ENCODE measurements at places on chromosomes 5 and 9.

GRCh38 chr5:78399116-78399515 is 38.7 kb downstream of the SCAMP1 start:
- peak; percentile 73 for DNase-seq

- DNase-seq: peak; percentile 6
Measured at GRCh38 chr5:19241690-19242089, 746.3 kb downstream of the CDH18 start.

GRCh38 chr9:115775659-115776058 is 377.9 kb upstream of the PAPPA start:
- peak; percentile 34 for DNase-seq

- no peak for DNase-seq
Measured at GRCh38 chr9:135335691-135336181, 143.8 kb upstream of the PPP1R26 start.

DNA sequence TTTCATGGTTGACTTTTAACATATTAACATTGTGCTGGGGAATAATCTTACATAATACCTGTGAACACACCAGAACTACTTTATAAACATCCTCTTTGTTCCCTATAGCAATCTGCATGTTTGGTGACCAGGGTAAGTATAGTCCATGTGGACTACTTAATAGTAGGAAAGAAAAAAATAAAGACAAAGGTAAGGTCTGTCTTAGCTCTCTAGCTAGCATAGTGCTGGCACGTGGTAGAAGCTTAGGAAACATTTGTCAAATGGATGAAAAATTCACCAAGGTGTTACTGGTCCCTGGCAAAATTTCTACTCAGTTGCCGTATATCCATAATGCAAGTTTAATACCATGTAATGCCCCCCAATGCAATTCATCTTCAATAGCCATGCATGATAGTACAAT is 78.6 kb upstream of the ABCA1 start:
- DNase-seq: no peak

GRCh38 chr5:168274406-168274805 is 17.0 kb upstream of the WWC1 start:
- peak; percentile 37 for DNase-seq

- DNase-seq: peak; percentile 62
Measured at GRCh38 chr9:38144421-38144820, 75.4 kb upstream of the SHB start.

DNA sequence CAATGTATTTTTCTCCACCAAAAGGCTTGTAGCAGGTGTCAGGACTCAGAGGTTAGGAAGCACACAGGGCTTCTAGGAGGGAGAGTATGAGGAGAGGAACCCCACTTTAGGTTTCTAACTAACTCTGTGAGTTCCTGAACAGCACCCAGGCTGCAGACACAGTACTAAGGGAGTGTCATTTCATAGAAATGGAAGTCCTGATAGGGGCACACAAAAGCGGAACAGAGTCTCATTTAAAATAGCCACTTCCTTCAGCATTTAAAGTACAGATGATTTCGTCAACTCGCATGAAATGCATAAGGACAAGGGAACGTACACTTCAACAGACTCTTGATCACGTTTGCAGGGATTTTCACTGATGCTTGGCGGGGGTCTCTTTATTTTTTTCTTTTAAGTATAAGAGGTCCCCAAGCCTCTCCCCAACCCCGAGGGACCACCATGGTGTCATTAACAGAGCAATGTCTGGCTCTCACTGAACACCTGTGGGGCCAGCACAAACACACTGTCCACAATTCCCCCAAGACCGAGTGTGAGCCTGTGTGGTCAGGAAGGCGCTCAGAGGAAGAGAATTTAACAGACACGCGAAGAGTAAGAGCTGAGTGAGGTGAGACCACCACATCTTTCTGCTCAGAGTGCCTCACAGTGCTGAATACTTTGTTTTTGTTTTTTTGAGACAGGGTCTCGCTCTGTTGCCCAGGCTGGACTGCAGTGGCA is 82.3 kb downstream of the SECISBP2 start:
- DNase-seq: no peak

DNA sequence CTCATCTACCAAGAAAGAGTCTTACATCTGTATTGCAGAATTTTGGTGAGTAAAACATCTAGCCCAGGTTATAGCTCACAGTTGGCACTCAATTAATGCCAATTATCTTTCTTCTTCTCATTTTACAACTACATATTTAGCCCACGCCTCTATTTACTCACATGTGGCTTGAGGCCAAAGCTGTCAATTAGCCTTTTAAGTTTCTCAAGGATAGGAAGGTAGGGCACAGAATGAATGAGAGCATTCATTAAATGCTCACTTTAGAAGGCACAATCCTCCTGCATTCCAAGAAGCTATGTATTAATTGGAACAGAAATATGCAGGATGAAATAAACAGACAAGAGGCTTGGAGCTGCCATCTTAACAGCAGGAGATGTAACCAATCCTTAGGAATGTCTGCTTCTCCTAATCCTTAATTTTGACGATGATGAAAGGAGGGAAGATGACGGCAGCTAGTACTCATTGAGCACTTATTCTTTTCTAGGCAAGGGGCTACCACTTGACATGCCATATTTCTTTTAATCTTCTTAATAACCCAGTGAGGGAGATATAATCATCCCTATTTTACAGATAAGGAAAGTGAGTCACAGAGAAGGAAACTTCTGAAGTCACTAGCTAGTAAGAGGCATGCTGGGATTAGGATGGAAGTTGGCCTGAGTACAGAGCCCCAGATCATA is 30.8 kb upstream of the PANK3 start:
- no peak for DNase-seq

- DNase-seq: no peak
Measured at GRCh38 chr5:177095088-177095669, 8.5 kb downstream of the FGFR4 start.

DNA sequence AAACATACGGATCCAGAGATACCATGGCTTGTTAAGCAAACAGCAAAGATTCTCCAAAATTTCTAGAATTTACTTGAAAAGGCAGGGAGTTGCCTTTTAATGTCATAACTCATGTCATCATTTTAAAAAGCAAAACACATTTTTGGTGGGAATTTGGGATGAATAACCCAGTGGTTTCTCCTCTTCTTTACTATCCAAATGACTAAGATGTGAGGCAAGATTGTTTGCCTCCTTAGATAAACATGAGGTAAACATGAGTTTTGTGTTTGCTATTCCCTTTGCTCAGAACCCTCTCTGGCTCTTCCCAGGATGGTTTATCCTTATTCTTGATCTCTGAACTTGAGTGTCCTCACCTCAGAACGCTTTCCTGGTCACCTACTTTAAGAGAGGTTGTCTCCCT is 267.0 kb downstream of the EBF1 start:
- peak; percentile 72 for DNase-seq

DNA sequence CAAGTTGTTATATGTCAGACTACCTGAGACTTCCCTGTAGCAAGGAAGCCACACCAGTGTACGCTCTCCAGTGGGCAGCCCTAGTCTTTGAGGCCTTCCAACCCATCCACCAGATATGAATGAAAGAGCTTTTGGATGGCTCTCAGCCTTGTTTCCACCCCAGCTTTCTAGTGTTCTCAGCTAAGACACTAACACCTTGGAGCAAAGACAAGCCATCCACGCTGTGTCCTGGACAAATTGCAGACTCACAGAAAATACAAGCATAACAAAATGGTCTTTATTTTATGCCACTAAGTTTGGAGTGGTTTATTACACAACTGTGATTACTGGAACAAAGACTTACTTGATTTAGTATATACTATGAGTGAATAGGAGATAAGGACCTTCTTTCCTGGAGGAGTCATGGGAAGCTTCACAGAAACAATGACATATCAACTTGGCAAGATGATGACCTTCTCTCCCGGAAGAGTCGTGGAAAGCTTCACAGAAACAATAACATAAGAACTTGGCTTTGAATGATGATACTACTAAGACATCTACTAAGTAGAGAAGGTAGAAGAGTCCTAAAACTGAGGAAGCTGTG is 134.0 kb upstream of the VCAN start:
- no peak for DNase-seq

- DNase-seq: peak; percentile 60
Measured at GRCh38 chr5:73444499-73445438, 3.8 kb downstream of the FOXD1 start.

DNA sequence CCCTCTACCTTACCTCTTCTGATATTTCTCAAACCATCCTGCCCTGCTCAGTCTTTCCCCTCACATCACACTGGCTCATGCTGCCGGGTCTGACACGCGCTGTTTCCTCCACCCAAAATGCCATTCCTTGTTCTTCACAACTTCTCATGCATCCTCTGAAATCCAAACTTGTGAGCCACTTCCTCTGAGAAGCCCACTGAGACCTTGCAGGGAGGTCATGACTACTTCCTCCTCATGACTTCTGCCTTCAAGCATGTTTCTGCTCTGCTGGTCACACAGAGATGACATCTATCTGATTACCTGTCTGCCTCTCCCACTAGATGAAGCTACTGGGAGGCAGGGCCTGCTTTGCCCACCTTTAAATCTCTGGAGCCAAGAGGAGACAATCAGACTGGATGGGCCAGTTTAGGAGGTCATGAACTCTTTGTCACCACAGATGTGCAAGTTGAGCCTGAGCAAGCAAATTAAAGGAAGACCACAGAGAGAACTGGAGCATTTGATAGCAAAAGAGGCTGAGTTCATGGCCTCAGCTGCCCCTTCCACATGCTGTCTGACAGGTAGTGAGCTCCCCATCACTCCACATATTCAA is 119.8 kb upstream of the TBC1D2 start:
- DNase-seq: peak; percentile 87

DNA sequence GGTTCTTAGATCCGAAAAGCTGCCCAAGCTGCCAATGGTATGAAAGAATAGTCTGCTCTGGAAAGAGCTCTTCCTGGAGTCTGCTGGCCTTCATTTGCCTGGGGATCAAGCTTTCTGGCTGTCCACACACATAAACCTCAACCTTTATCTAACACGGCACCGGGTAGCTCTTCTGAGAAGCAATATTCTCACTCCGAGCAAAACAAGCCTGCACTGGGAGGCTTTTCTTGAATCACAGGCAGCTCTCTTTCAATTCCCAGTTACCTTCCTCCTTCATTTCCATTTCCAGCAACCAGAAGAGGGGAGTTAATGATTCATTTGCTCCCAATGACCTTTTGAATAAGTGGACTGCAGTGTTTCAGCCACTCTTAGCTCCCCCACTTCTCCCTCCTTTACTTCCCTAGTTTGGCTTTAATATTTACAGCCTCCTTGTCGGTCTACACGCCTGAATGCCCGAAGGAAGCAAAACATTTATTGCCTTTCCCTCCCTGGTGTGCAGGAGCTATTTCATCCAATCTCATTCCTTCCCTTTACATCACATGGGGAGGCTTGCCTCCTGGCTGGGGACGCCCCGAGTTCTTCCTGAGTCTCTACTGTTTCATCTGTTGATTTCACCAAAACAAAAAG is 187.1 kb downstream of the ARHGEF28 start:
- no peak for DNase-seq

DNA sequence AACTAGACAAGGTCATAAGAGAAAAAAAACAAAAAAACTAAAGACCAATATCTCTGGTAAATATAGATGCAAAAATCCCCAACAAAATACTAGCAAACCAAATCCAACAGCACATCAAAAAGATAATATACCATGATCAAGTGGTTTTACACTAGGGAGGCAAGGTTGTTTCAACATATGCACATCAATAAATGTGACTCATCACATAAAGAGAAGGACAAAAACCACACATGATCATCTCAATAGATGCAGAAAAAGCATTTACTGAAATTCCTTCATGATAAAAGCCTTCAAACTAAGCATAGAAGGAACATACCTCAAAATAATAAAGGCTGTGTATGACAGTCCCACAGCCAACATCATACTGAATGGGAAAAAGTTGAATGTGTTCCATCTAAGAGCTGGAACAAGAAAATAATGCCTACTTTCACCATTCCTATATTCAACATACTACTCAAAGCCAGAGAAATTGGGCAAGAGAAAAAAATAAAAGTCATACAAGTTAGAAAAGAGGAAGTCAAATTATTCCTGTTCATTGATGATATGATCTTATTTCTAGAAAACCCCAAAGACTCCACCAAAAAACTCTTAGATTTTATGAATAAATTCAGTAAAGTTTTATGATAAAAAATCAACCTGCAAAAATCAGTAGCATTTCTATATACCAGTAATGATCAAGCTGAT is 72.2 kb upstream of the FAM169A start:
- peak; percentile 65 for DNase-seq

DNA sequence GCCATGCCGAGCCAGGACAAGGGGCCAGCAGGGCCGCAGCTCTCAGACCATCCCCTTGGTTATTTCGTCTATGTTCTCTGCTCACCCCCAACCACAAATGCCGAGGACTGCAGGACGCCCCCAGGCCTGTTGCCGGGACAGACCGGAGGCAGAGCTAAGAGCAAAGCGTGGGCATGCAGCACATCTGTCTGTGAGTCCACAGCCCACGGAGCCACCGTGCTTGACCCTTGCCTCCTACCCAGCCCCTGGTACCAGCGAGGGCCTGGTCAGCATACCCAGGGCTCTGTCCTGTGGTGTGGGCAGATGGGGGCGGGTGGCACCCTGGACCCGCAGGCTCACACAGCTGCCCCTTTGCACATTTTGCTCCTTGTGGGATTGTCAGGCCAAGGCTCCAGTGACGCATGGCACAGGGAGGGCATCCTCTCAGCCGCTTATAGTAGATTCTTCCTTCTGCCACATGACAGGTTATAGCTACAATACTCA is 4.7 kb downstream of the BRD3 start:
- no peak for DNase-seq
